ENCODE measurements at places on chromosomes 7 and 10. TPM values are rescaled to one million over a fixed set of nuclear protein-coding genes. Genes with fewer than 3 reads are reported as not detected.

PSD gene
- 343 TPM for total RNA-seq

GRCh38 chr10:62870866-62871265 lies 54.7 kb upstream of the EGR2 start:
- no peaks in the 10 kb centered on the region for H3K4me1 ChIP-seq
- no peak for DNase-seq
- H3K27ac ChIP-seq, result no peak overlapping the region
- H3K4me3 ChIP-seq, result no peak overlapping the region

- no peaks in the 10 kb centered on the region for H3K27me3 ChIP-seq
- peaks cover 23% of the 10 kb centered on the region for H3K36me3 ChIP-seq
- no peak overlapping the region for H3K27ac ChIP-seq
- H3K4me1 ChIP-seq, result no peaks in the 10 kb centered on the region
- no peak for DNase-seq
Measured at GRCh38 chr7:77360104-77360503, 56.0 kb downstream of the GSAP start.

DNA sequence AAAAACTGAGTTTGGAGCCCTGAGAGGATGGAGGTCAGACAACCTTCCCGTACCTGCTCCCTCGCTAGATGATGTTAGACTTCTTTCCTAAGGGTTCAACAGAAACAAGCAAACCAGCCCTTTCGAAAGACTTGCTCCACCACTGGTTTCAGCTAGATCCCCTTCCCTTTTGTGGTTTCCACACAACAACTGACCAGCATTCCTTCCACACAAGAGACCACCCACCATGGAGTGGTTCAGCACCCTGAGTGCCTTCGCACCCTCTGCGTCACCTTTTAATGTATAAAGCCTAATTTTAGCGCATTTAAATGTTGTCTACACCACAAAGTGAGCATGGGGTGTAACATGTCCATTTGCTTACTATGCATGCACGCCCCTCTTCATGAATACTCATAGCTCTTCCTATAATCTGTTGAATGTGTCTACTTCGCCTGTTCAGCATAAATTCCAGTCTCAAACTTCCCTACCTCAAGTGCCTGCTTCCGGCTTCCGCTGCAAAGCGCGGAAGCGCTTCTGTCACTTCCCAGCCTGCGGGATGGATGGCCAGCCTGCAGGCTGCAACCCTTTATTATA lies 69.0 kb downstream of the TACC2 start:
- H3K36me3 ChIP-seq, result peaks cover 5% of the 10 kb centered on the region
- no peak overlapping the region for H3K27ac ChIP-seq
- DNase-seq, result peak; percentile 15
- H3K4me1 ChIP-seq, result peaks cover 3% of the 10 kb centered on the region
- no peak overlapping the region for H3K4me3 ChIP-seq
- no peaks in the 10 kb centered on the region for H3K27me3 ChIP-seq

DNA sequence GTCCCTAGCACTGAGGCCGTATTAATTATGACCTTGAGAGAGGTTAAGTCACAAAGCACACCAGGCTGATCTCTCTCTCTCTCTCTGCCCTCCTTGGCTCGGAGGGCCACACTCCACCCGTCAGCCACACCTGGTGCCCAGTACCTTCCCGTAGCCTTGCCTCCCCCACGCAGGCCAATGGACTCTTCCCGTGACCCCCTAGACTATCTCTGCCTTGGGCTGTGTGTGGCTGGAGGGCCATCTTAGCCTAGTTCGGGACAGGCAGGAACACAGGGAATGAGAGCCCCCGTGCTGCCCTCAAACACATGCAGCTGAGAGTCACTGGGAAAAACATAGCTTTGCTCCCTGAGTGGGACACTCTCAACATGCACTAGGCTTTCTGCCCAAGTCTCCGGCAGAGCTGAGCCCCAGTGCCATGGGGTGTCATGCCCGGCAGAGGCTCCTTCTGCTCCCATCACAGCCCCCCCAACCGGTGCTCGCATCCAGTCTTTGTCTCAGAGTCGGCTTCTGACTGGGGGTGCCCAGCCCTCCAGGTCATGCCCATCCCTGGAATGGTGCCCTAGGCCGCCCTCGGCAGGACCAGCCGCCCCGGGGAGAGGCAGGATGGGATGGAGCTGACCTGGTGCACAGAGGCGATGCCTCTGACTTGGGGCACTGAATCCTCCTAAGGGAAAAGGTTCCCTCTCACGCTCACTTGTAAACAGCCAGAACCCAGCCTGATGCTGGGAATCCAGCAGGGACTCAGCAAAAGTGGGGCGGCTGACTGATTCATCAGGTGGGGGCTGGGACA lies 63.0 kb downstream of the TCERG1L start:
- H3K27me3 ChIP-seq, result peaks cover 77% of the 10 kb centered on the region
- no peaks in the 10 kb centered on the region for H3K4me1 ChIP-seq

- no peaks in the 10 kb centered on the region for H3K36me3 ChIP-seq
- H3K27ac ChIP-seq, result no peak overlapping the region
- H3K27me3 ChIP-seq, result no peaks in the 10 kb centered on the region
- peak; percentile 53 for DNase-seq
Measured at GRCh38 chr7:156063241-156063810, 251.1 kb upstream of the SHH start.

DNA sequence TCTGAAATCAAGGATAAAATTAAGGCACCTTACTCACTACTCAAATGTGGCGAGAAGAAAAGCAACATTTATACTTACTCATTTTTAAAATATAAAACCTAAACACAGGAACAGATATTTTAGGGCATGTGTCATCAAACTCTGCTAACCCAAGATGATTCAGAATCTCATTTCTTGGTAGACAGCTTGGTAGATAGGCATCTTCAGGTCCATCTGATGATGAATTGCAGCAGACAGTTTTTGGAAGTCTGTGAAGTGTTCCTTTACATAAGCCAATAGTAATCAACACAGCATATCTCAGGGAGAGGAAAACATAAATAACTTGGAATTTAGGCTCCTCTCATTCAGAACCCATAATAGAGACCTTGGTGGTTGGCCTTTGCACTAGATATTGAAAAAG lies 3.4 kb downstream of the HIPK2 start:
- H3K27ac ChIP-seq, result no peak overlapping the region
- DNase-seq, result no peak
- H3K4me1 ChIP-seq, result peaks cover 17% of the 10 kb centered on the region
- no peak overlapping the region for H3K4me3 ChIP-seq

DNA sequence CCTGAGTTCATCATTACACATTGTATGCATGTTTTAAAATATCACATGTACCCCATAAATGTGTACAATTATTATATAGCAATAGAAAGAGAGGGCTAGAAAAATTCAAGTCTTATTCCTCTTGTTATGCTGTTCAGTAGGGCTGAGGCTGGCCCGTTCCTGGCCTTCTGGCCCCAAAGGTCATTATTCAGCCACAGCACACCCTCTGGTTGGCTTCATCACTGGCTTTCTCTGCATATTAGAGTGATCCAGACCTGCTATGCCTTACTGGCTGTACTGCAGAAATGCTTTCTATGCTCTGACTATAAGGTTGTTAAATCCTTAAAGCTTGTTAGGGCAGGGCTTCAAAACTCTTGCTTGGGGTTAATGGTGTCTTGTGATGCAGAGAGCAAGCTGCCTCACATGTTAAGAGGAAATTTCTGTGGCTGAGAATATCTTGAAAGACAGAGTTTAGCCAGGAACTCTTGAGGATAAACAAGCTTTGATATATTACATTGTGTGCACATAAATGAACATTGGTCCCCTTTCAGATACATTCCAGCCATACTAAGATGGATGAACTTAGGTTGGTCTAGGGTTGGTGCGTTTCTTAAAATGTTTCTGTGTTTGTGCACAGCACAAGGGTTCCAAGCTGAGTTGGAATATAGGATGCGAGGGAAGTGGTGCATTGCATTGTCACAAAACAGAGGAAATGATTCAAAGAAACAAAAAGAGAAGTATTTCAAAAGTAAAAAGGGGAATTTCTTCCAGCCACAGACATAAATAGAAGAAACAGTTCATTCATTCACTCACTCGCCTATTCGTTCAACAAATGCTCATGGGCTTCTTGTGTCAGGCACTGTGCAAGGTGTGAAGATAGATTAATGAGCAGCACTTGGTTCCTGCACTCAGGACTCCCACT lies 61.6 kb upstream of the WDR11 start:
- H3K27ac ChIP-seq, result no peak overlapping the region
- H3K4me1 ChIP-seq, result no peaks in the 10 kb centered on the region
- DNase-seq, result no peak
- H3K27me3 ChIP-seq, result no peaks in the 10 kb centered on the region

TMEM273 gene
- 11.0 TPM for total RNA-seq

- H3K4me1 ChIP-seq, result no peaks in the 10 kb centered on the region
- H3K36me3 ChIP-seq, result no peaks in the 10 kb centered on the region
- H3K27ac ChIP-seq, result no peak overlapping the region
- no peak for DNase-seq
- H3K4me3 ChIP-seq, result no peak overlapping the region
Measured at GRCh38 chr7:38241071-38241470, 32.4 kb downstream of the TARP start.

- no peak overlapping the region for H3K27ac ChIP-seq
- no peaks in the 10 kb centered on the region for H3K36me3 ChIP-seq
- no peaks in the 10 kb centered on the region for H3K4me1 ChIP-seq
- no peak overlapping the region for H3K4me3 ChIP-seq
Measured at GRCh38 chr10:129843702-129844101, 120.4 kb downstream of the EBF3 start.

- H3K27me3 ChIP-seq, result no peaks in the 10 kb centered on the region
- H3K36me3 ChIP-seq, result no peaks in the 10 kb centered on the region
- H3K27ac ChIP-seq, result no peak overlapping the region
- DNase-seq, result no peak
- no peak overlapping the region for H3K4me3 ChIP-seq
Measured at GRCh38 chr10:76315240-76315639, 883.8 kb downstream of the LRMDA start.

- peaks cover 1% of the 10 kb centered on the region for H3K4me1 ChIP-seq
- H3K36me3 ChIP-seq, result no peaks in the 10 kb centered on the region
- H3K27ac ChIP-seq, result no peak overlapping the region
- H3K4me3 ChIP-seq, result no peak overlapping the region
Measured at GRCh38 chr7:5586279-5586962, 162.8 kb upstream of the TNRC18 start.

DNA sequence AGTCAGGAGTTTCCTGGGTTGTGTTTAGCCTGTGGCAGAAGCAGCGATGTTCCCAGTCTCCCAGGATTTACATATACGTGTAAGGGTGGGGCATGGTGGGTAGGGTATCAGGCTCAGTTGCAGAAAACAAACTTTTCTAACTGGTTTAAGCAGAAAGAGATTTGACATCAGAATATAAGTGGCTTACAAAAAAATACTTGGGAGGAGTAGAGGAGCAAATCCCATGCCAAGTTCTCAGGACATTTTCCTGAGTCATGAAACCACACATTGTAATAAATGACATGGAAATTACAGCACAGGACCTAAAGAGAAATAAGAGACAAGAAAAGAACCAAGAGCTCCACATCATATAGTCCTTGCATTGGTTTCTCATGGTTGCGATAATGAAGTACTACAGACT lies 26.2 kb upstream of the FRMD4A start:
- DNase-seq, result no peak
- H3K36me3 ChIP-seq, result no peaks in the 10 kb centered on the region
- H3K4me3 ChIP-seq, result no peak overlapping the region

GRCh38 chr10:110857265-110858171 lies 14.2 kb upstream of the PDCD4 start:
- no peak overlapping the region for H3K27ac ChIP-seq
- DNase-seq, result peak; percentile 61
- H3K4me3 ChIP-seq, result no peak overlapping the region

- no peaks in the 10 kb centered on the region for H3K27me3 ChIP-seq
- no peak for DNase-seq
- no peaks in the 10 kb centered on the region for H3K36me3 ChIP-seq
- no peaks in the 10 kb centered on the region for H3K4me1 ChIP-seq
Measured at GRCh38 chr10:90930971-90931871, 10.3 kb upstream of the ANKRD1 start.

DNA sequence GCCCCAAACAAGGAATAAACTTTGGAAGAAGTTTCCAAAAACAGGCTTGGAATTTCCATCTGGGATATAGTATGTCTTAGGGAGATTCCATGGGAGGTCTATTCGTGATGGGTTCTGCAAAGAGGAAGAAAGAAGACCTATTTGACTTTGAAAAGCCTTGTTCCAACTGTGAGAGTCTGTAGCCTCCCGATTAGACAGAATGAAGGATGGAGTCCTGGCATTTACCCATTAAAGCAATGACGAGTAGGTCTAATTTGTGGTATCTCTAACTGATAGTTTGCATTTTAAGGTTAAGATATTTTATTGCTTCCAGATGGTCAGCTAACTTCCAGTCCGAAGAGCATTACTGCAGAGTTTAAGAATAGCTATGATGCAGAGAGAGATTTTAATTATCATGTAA lies 19.5 kb upstream of the GALNT17 start:
- H3K27ac ChIP-seq, result no peak overlapping the region
- H3K4me1 ChIP-seq, result no peaks in the 10 kb centered on the region
- H3K4me3 ChIP-seq, result no peak overlapping the region
- H3K36me3 ChIP-seq, result no peaks in the 10 kb centered on the region
- no peak for DNase-seq

BZW2 gene
- 65.3 TPM for total RNA-seq

- no peak for DNase-seq
- H3K4me1 ChIP-seq, result no peaks in the 10 kb centered on the region
- H3K27ac ChIP-seq, result no peak overlapping the region
- H3K27me3 ChIP-seq, result no peaks in the 10 kb centered on the region
Measured at GRCh38 chr7:85041605-85042216, 145.1 kb downstream of the SEMA3D start.

All from sigmoid colon (tissue), 7 donors.